ENCODE measurements at places on chromosomes 3 and 15.

GRCh38 chr15:100734586-100734985 lies 132.2 kb downstream of the ASB7 start:
- ATAC-seq: no peak

GRCh38 chr3:11381563-11381962 lies 109.4 kb downstream of the ATG7 start:
- no peak for ATAC-seq

DNA sequence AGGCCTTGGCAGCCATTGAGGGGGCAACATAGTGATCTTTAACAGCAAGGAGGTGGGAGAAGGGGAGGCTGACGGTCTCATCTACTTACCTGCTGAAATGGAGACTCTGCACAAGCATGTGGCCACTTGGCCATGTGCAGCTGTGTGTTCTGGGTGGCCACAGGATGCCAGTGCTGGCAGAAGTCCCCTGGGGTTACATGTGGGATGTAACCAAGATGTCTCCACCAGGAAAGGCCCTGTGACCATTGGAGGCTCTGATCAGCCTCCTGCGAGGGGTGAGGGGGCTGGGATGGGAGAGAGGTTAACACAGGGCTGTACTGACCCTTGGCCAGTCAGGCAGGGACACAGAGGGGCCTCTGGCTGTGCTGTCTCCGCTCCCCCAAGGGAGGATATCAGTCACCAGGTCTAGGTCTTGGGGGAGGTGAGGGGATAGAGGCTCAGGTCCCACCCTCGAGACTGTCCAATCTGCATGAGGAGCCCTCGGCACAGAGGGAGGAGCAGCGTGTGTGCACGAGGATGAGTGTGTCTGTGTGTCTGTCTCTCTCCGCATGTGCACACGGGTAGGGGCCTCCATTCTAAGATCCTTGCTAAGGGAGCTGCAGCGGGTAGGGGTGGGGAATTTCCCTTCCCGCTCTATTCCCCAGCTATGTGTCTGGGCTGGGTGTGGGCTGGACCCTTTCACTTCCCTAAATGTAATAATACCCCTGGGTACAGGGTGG lies 19.5 kb downstream of the PRKCD start:
- ATAC-seq: peak; percentile 72

DNA sequence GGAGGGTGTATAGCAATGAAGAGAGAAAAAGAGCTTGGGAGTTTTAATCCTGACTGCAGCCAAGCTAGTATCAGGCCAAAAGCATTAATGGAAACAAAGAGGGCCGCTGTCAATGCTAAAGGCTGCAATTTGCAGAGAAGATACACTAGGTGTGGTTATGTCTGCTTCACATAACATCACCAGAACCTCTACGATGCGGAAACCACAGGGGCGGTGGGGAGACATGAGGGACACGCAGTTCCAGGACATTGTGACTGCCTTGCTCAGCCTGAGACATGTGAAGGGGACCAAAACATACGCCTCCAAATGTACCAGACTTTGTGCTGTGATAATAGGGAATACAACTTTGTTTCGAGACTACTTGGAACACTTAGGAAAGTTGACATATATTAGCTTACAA lies 88.4 kb downstream of the APBA2 start:
- no peak for ATAC-seq

DNA sequence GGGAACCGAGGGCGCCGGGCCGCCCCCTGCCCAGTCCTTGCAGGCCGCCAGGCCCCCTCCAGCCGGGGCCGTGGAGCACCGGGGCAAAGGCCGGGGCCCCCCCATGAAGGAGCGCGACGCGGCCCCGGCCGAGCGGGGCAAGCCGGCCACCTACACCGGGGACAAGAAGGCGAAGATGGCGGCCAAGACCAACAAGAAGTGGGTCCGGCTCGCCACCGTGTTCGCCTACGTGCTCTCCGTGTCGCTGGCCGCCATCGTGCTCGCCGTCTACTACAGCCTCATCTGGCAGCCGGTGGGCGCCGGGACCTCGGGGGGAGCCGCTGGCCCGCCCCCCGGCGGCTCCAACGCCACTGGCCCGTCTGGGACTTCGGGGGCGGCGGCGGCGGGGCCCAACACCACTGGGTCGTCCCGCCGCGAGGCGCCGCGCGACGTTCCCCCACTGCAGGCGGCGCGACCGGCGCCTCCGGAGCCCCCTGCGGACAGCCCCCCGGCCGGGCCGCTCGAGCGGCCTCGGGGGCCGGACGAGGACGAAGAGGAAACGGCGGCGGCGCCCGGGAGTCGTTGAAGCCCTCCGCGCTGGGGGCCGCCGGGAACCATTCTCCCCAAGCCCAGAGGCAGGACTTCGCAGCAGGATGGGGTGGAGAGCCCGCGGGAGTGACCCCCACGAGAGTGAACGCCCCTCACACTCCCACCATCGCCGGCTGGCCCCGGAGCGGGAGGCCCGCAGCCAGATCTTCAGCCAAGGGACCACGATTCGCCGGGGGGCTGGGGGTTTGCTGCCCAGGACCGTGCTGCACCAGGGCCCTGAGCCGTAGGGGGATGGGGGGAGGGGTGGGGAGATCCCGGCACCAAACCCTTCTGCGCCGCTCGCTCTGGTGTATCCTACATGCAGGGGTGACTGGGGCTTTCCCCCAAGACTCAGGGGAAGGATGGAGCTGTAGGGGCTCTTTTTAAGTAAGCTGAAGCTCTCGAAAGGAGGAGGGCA lies 753 bp downstream of the INAFM2 start:
- no peak for ATAC-seq

DNA sequence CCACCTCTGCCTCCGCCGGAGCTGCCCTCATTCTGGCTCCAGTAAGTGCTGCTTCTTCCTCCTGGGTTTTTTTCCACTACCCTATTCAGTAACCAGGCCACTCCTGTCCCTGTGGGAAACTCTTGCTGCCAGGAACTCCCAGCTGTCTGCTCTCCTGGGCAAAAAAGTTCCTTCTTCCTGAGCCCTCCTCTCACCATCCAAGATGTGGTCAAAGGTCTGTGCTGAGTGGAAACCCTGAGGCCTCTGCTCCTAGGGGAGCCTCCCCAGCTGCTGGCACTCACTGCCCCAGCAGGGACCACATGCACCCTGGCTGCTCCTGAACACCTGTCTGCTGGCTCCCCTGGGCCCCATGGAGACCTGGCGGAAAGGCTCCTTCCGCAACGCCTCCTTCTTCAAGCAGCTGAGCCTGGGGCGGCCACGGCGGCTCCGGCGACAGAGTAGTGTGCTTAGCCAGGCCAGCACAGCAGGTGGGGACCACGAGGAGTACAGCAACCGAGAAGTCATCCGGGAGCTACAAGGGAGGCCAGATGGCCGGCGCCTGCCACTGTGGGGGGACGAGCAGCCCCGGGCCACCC lies 454 bp downstream of the C15orf62 start:
- ATAC-seq: no peak

DNA sequence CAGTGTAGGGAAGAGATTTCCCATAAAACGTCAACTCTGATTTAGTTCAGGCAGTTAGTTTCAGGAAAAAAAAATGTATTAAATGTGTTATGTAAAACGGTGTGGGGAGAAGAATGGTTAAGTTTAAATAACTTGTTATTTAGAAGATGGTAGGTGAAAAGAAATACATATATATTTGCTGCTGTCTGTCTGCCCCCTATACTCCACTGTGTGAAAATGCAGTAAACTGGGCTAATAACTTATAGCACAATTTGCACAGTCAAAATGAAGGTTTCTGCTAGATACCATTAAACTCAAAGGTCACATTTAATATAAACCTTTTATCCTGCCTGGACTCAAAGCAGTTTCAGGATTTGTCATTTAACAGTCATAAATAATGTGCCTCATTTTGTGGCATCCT lies 515.0 kb downstream of the FGF12 start:
- no peak for ATAC-seq

DNA sequence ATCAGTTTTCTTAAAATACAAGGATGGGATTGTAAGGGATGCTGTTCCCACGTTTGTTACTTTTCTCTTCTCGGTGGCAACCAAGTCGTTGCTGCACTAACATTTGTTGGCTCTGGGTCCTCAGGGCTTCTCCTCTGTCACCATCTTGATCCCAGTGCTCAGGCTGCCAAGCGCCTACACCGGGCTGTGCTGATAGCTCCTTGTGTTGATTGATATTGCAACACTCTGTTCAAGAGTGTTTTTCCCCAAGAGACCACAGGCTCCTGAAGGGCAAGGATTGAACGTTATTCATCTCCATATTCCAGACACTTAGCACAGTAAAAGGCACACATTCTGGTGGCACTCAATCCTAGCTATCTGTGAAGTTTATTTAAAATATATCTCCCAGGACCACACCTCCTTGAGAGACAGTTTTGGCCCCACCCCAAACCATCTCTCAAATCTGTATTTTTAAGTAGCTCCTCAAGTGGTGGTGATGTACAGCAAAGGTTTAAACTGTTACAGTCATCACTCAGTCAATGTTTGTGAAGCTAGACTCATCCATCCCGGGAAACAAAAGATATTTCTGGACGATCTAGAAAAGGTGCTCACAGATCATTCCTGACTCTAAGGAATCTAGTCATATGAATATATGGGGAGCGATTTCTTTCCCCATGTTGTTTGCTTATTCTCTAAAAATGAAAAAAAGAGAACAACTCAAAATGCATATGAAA lies 38.5 kb upstream of the FOXP1 start:
- no peak for ATAC-seq

DNA sequence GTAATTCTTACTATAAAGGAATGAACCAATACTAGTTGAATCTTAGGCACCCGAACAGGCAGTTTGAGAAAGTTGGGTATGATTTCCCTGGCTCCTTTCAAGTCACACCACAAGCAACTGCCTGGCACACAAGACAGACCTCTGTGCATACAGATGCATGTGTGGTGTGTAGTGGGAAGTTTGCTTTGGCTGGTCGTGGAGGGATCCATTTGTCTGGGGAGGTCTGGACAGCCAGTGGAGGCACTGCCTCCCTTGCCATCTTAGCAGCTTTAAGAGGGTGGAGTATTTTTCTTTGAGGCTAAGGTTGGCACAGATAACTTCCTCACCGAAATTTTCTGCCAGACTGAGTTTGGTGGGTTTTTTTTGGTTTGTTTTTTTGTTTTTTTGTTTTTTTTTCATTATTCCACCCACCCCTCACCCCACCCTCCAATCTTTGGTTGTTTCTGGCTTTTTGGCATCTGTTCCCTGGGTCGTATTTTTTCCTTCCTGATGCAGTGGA lies 97.1 kb downstream of the TMEM212 start:
- no peak for ATAC-seq

GRCh38 chr3:183883291-183884096 lies 1.2 kb downstream of the PARL start:
- ATAC-seq: no peak

DNA sequence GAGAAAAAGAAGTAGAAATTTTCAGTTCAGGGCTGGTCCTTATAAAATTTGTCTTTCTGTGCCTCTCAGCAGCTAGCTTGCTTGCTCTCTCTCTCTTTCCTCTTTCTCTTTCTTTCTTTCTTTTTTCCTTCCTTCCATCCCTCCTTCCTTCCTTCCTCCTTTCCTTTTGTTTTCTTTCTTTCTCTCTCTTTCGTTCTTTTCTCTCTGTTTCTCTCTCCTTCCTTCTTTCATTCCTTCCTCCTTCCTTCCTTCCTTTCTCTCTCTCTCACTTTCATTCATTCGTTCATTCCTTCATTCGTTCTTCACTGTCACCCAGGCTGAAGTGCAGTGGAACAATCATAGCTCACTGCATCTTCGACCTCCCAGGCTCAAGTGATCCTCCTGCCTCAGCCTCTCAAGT lies 69.3 kb upstream of the CPOX start:
- no peak for ATAC-seq

DNA sequence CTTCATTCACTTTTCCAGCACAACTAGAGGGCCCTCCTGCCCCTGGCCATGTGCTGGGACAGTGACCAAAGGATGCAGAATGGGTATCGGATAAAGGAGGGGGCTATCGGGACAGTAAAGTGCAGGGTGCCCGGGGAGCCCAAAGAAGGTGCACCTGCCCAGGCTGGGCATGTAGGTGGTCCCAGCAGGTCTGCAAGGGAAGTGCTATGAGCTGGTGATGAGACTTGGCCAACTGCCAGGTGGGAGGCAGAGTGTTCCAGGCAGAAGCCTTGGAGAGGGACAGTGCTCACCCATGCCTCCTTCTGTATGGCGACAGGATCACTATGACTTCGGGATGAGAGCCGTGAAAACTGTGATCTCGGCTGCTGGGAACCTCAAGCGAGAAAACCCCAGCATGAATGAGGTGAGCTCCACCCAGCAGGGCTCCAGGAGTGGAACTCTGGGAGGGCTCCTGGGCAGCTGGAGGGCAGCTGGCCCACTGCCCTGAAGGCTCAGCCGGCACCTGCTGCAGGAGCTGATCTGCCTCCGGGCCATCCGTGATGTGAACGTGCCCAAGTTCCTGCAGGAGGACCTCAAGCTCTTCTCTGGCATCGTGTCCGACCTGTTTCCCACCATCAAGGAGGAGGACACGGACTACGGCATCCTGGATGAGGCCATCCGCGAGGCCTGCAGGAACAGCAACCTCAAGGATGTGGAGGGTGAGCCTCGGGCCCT lies 48.4 kb downstream of the DNAH1 start:
- no peak for ATAC-seq

DNA sequence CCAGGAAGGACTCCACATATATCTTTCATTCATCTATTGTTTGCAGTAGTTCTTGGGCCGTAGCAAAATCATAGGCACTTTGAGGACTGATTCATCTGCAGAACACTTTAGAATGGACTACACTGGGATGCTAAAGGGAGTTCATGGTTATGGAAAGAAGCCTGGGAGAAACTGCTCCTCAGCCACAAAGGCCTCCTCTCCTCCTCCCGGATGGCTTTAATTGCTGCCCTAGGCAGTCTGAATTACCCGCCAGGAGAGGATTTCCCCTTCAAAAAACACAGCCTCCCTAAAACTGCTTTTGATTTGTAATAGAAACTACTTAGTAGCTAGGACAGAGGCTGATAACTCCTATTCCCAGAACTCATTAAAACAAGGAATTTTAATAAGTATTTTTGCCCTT lies 4.6 kb downstream of the TMEM266 start:
- ATAC-seq: no peak

GRCh38 chr3:165217739-165218138 lies 21.6 kb upstream of the SLITRK3 start:
- ATAC-seq: no peak

- ATAC-seq: no peak
Observed at GRCh38 chr3:143895805-143896204, 47.5 kb upstream of the SLC9A9 start.

GRCh38 chr3:114569186-114569585 lies 275.4 kb downstream of the TIGIT start:
- no peak for ATAC-seq

DNA sequence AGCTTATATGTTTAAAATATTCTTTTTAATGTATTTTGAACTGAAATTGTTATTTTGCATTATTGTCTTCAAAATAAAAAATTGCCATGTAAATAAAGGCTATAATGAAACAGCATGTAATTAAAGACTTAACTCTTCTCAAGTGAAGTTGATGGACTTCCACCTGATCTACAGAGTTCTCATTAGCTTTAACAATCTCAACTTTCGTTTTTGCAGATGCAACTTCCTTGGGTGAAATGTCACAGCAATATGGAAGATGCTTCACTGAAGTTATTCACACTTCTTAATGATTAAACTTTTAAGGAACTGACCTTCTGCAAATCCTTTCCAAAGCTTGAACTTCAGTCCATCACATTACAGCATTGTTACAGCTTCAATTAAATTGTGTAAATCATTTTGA lies 63.6 kb downstream of the OSTN start:
- ATAC-seq: no peak
